ENCODE measurements at places on chromosomes 1 and 21.

- DNase-seq, result no peak
These were observed 23.3 kb upstream of the ST6GALNAC5 start for GRCh38 chr1:76843821-76844464.

- no peak for DNase-seq
These were observed 182.9 kb downstream of the FMN2 start for GRCh38 chr1:240274569-240274968.

GRCh38 chr1:235632506-235633401, 16.8 kb downstream of the GNG4 start:
- no peak for DNase-seq

DNA sequence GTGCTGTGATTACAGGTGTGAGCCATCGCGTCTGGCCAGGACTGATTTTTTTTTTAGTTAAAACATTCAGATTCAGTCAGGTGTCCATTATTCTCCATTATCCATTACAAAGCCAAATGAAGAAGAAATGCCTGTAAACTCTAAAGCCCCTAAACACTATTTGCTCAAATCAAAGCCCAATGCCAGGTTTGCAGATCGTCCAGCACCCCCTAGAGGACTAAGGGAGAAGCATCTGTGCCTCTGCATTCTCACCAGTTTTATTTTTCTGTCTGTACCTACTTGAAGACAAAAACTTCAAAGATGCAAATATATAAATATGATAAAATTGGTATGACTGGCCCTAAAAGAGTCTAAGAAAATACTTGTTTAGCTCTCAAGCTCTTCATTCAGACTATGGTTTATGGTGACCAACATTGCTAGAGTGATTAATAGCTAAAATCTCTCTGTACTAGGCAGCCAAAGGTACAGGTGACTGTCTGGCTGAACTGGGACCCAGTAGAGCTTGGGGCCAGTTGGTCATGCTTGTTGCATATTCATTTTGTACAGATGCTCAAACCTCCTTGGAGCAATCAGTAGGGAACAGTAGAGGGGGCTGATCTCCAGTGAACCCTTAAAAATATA, 138.4 kb downstream of the SYT2 start:
- no peak for DNase-seq

GRCh38 chr1:116111524-116112021, 374 bp downstream of the MAB21L3 start:
- DNase-seq, result no peak

GRCh38 chr1:38848071-38848470, 11.5 kb downstream of the RRAGC start:
- no peak for DNase-seq

DNA sequence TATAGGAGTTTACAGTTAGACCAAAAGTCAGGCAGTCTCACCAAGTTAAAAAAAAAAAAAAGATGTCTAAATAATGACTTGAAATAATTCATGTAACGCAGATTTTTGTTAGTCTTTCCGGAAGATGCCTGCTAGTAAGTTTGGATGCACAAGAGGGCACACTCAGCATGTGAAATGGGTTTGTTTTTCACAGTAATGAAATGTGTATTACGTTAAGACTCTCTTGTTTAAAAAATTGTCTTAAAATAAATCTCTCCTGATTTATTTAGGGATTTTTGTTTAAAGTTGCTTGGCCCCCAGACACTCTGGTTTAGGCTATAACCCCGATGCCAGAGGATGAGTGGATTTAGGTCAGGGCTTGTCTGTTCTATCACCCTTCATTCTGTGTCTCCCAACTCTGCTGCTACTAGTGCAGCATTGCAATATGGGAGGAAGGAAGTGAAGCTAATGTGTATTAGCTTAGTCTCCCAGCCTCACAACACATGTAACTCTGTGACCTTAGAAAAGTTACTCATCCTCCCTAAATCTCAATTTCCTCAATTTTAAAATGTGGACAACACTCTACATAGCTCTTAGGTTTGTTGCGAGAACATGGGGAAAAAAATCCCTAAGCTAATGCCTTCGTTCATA, 25.7 kb downstream of the CTH start:
- no peak for DNase-seq

- no peak for DNase-seq
These were observed 48.5 kb upstream of the NRDC start for GRCh38 chr1:51927029-51927428.

DNA sequence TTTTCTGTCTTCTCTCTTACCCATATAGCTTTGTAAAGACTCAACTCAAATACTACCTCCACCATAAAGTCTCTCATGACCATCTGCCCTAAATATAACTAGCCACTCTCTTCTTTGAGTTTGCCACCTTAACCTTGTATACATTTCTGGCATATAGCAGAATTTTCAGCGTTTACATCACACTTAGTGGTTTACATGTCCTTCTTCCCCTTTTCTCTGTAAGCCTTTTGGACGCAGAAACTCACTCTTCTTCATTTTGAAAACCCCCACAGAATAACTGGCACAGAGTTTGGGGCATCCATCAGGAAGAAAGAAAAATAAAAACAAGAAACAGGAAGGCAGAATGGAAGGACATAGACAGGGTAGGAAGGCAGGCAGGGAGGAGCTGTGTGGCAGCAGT, 131.8 kb upstream of the DUSP10 start:
- DNase-seq, result no peak

- DNase-seq, result no peak
These were observed at the start of the genes SHE and TDRD10 for GRCh38 chr1:154502066-154502743. SHE (minus strand) TSS chr1:154502412; CDS start chr1:154502026, 386 bp downstream. TDRD10 (plus strand) TSS chr1:154502219; CDS start chr1:154506904, 4,685 bp downstream.

- DNase-seq, result no peak
These were observed 46.0 kb downstream of the RPL5 start for GRCh38 chr1:92877792-92878191.

DNA sequence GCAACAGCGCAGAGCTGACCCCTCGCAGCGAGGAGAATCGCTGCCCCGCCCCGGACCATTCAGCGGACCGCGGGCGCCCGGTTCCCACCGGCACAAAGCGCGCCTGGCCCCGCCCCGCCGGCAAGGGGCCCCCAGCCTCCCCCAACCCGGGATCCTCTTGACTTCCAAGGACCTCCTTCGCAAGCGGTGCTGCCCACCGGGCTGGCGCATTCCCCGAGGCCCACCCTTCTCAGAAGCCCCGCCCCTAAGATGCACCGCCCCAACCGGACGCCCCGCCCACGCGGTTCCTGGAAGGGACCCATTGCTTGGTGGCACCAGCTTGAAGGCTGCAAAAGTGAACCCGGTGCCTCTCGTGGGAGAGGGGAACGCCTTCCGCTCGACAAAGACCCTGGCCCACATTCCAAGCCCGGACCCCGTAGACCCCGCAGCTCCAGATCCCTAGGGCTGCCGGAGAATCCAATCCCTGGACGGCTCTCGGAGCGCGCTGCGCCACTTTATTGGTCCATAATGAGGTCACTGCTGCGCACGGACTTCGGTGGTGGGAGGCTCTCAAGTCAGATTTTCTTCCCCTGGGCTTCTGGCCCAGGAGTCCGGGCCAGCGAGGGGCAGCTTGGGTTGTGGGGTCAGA, 2.0 kb downstream of the HES3 start:
- DNase-seq, result no peak

GRCh38 chr1:224881762-224882211, 47.7 kb upstream of the DNAH14 start:
- DNase-seq, result no peak

DNA sequence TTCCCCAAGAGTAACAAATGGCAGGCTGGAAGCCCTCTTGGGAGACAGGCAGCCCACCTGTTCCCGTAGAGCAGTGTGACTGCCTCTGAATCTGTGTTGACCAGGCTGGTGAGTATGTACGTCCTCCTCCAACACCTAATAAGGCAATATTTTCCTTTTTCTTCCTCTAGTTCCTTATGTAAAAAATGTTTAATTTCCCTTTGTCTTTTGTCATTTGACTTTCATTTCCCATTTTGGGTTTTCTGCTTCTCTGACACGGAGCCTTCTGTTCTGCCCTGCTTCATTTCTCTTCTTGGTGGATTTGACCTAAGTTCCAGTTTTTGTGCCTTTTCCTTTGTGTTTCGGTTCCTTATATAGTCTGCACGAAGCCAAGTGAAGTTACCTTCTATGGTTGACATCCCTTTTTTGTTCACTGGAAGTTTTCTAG, 65.8 kb upstream of the ATF3 start:
- no peak for DNase-seq

DNA sequence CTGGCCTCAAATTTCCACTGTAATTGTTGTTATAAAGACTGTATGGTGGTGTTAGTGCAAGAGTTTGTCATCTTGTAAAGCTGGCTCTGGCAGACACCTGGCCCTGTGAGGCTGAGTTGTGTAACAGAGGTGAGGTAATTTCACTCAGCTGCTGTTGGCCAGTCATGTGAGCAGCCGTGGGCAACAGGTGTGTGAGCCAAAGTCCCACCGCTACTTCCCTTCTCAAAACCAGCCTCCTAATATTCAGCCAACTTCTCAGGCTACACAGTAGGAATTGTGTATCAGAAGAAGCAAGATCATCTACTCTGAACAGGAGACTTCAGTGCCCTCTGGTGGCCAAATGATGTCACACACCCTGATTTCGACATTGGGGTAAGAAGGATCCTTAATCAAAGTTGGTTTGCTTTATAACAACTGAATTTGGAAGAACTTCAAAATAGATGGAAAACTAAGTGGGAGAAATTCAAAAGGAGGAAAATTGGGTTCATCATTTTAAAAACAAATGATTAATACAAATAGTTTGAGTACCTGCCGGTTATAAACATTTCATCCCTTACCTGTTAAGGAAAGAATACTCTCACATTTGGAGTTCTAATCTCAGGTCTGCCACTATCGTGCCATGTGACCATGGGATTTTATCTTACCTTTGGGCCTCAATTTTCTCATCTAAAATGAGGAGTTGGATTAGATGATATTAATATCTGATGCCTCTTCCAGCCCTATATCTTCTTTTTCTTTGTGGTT, 2.6 kb upstream of the CREG1 start:
- no peak for DNase-seq

DNA sequence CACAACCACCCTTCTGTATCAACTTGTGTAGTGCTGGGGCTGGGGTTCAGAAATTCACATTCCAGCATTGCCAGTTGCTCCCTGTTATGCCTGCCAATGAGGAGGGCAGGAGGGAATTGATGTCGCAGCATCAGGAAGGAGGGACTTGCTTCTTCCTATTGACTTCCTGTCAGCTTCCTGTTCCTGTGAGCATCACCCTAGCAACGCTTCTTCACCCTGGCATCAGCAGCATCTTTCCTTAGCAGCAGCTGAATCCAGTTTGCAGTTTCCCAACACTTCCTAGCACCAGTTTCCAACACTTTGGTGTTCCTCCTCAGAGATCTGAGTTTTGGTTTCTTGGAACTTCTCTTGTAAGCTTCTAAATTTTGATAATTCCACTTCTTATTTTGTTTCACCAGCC, 8.9 kb upstream of the TRIM62 start:
- DNase-seq, result no peak

GRCh38 chr1:116182019-116182714, 71.0 kb downstream of the MAB21L3 start:
- DNase-seq, result no peak

GRCh38 chr1:114355240-114355639, 155.8 kb downstream of the TRIM33 start:
- DNase-seq, result no peak

- DNase-seq, result no peak
These were observed 4.8 kb downstream of the CTH start for GRCh38 chr1:70415882-70416281.

DNA sequence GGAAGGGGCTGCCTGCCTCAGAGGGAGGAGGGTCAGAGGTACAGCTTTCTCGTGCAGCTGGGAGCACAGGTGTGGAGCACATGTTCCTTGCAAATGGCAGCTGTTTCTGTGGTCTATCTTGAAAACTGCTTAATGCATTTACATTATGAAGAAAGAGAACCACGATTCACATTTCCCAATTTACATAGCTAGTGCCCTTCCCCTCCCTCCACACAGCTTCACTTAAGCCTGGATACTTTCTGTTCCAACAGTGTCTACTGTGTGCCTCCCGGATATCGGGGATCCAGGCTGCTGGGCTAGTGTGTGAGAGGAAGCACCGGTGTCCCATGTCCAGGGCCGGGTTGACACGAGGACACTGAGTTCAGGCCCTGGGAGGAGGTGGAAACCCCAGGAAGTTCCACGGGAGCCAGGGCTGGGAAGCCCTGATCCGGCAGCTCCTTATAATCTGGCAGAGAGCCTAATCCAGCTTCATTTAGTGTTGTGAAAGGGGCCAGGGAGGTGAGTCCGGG, 31.6 kb downstream of the TMCC2 start:
- no peak for DNase-seq

DNA sequence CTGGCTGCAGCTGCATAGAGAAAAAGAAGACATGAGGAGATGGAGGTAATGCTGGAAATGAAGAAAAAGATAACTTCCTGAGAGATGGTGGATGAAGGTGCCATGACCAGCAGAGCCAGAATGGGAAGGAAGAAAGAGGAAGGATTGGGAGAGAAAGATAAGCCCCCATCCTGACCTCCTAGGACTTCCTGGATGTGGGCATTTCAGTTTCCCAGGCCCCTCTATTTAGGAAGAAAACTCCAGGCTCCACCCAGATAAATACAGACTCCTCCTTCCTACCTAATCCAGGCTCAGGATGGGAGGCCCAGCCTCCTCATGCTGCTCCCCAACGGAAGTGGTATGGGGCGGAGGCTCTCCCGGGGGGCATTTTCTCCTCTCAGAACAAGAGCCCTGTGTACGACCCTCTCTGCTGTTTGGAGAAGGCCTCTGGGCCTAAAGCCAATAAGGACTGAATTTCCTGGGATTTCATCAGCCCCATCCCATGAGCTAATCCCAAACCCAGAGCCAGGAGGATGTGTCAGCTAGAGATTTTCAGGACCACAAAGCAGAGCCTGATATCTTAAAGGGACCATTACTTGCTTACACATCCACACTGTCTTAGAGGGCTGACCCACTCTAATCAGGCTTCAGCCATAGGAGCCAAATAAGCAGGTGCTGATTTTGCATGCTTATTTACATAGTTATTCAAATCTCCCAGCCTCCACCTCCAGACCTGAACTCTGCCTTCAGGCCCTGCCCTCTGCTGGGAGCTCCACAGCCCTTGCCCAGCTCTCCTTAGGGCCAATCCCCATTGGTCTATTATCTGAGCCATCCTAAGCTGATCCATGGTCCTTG, 5.1 kb upstream of the ARHGEF2 start:
- DNase-seq, result peak; percentile 99

DNA sequence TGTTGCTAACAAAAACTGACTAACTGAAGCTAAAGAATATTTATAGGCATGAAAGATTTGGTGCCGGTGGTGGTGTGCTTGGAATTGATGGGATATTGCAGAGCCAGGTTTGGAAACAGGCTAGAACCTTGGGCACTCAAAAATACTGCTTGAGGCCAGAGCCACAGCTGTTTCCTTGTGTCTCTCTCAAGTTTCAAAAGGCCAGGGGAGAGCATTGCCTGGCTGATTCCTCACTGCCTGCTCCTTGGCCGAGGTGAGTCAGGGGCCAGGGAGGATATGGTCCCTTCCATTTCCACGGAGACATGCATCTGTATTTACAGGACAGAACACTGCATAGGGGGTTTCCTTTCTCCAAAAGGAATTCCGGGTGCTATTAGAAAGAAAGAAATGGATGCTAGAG, 36.1 kb upstream of the IVNS1ABP start:
- no peak for DNase-seq

GRCh38 chr1:211577277-211577818, 1.6 kb downstream of the SLC30A1 start:
- no peak for DNase-seq

GRCh38 chr1:19006837-19007271, 50.4 kb upstream of the IFFO2 start:
- DNase-seq, result no peak

- no peak for DNase-seq
These were observed 143.0 kb downstream of the ELAVL4 start for GRCh38 chr1:50251702-50252101.

Data from AG04450 (cell line).